ENCODE measurements at places on chromosomes 16 and 17.
A peak's percentile ranks its signal among the peaks of the same experiment; 100 is the strongest.

DNA sequence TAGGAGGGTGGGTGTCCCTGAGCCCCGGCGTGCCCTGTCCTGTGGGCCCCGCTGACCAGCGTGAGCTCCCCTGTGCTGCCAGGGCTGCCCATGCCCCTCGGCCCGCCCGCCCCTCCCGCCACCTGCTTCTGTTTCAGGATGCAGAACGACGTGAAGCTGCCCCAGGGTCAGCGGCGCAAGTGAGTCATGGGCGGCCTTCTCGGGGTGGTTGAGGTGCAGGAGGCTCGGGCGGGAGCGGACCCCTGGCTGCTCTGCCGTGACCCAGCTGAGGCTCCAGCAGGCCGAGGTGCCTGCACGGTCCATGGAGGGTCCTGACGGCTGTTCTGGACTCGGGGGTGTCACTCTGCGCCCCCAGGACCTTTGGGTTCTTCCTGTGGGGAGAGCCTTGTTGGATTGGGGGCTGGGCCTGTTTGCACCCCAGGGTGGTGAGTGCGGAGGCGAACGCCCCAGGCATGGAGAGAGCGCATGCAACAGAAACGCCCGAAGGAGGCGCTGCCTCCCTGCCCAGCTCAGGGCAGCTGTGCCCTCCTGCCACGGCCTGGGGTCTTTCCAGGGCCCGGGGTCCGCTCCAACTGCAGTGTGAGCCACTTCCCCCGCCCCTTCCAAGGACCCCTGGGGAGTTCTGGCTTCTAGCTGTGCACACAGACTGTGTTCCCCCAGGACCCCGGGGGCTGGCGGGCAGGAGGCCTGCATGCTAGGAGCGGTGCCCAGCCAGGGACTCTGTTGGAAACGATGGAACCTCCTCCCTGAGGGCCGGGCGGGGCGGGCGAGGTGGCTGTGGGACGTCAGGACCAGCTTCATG, 4.0 kb downstream of the SLC25A10 start:
- no peak for DNase-seq

DNA sequence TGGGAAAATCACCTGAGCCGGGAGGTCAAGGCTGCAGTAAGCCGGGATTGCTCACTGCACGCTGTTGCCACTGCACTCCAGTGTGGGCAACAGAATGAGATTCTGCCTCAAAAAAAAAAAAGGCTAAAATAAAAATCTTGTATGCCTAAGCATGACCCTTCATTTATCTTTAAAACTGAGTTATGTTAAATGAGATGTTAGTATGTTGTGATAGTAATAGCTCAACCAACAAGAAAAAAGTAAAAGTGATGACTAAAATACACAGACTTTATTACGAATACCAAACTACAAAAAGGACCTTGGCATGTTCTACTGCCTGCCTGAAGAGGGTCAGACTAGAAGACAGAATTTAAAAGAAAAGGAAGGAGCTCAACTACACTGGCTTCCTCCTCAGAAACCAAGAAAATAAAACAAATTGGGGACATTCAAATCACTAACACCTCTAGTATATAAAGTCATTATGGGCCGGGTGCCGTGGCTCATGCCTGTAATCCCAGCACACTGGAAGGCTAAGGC, 4.4 kb downstream of the SMURF2 start:
- no peak for DNase-seq

- DNase-seq, result peak; percentile 61
These were observed 22.3 kb downstream of the FOXN1 start for GRCh38 chr17:28528327-28529012.

- peak; percentile 41 for DNase-seq
These were observed 62.7 kb downstream of the HLF start for GRCh38 chr17:55327225-55328088.

DNA sequence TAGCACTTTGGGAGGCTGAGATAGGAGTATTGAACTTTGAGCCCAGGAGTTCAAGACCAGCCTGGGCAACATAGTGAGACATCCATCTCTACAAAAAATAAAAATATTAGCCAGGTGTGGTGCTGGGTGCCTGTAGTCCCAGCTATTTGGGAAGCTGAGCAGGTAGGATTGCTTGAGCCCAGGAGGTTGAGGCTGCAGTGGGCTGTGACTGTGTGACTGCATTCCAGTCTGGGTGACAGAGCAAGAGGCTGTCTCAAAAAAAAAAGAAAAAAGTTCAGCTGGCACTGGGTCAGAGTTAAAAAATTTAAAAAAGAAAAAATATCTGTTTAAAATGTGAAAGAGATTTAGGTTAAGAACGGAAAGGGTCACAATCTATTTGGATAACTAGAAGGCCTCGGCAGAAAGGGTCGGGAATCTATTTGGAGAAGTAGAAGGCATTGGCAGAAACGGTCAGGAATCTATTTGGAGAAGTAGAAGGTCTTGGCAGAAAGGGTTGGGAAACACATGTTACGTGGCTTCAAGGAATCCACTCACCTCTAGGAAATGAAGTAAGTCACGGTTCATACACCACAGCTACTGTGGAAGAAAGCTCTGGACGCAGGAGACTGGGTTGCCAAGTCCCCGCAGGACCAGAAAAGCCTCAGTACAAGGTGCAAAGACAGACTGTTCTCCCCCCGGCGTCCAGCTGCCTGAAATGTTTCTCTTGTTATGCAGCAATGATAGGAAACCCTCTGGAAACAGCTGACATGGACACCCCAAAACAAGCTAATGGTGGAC, 25.3 kb downstream of the LMF1 start:
- no peak for DNase-seq

DNA sequence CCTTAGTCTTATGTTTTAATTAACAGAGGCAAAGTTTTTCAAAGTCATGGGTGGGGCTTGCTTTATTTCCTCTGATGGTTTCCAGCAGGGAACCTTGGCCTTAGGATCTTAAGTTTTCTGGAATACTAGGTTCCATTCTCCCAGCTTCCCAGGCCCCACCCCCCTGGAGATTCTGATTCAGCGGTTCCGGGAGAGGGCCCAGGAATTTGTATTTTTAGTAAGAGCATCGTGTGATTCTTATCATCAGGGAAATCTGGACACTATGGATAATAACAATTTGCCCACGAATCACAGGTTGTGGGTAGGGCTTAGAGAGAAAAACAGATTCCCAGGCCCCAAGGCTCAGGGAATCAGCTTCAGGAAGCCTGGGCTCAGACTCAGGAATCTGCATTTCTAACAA, 263.6 kb downstream of the NTN1 start:
- DNase-seq, result no peak

- DNase-seq, result no peak
These were observed 222.7 kb upstream of the CIBAR2 start for GRCh38 chr16:85334718-85335583.

DNA sequence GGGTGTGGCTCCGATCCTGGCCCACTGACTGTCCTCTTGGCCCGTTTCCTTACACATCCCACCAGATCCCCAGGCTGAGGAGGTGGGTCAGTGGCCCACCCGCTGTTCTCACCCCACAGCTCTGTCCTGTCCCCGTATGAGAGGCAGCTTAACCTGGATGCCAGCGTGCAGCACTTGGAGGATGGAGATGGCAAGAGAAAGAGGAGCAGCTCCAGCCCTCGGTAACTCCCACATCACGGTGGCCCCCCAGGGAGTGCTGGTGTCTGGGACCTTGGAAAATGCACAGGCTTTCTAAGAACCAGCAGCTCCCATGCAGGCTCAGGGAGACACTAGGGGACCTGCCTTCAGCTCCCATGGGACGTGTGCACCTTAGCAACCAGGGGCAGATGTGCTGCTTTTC, 4.2 kb upstream of the LLGL2 start:
- no peak for DNase-seq

DNA sequence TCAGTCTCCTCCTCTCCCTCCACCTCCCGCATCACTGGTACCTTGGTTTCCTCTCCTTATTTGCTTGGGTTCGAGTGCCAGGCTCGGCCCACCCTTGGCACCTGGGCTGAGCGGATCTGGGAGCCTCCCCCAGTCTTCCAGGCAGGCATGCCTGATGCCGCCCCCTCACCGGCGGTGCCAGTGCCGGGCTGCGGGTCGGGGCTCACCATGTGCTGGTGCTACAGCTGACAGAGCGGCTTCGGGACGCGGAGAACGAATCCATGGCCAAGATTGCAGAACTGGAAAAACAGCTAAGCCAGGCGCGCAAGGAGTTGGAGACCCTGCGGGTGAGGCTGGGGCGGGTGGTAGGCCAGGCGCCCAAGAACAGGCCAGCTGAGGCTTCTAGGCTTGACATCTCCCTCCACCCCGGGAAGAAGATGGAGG, 19.2 kb downstream of the FMNL1 start:
- DNase-seq, result peak; percentile 27

DNA sequence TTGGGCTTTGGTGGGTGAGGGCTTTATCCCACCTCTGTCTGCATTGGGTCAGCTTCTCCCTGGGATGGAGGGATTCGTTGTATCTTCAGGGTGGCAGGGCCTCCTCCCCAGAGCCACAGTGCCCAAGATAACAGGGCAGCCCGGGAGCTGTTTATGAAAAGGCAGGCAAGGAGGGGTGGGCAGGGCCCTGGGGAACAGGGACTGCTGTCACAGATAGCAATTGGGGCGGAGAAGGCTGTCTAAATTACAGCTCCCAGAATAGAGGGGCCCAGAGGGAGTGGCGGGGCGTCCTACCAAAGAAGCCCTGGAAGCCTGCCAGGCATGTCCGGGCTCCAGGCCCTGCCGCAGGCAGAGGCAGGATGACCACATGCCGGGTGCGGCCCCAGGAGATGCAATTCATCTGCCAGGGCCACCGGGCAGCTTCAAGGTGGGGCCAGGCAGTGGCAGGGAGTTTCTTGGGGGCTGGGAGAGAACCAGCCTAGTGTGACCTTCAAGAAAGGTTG, 18.8 kb upstream of the PHOSPHO1 start:
- no peak for DNase-seq

DNA sequence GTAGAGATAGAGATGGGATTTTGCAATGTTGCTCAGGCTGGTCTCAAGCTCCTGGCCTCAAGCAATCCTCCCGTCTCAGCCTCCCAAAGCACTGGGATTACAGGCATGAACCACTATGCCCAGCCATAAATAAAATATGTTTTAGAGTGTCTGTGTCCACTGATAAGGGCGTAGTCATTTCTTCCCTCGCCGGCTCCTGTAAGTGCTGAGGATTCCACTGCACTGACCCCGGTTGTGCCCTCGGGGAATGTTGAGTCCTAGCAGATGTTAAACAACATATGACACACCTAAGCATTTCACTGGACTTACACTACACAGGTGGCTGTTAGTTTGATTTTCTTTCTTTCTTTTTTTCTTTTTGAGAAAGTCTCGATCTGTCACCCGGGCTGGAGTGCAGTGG, 5.6 kb upstream of the SHMT1 start:
- DNase-seq, result peak; percentile 70

- no peak for DNase-seq
These were observed 8.7 kb downstream of the CAMKK1 start for GRCh38 chr17:3884188-3884587.

- no peak for DNase-seq
These were observed 58.9 kb downstream of the CYTH1 start for GRCh38 chr17:78723001-78723796.

GRCh38 chr16:3045758-3046640, at the start of gene MMP25:
TSS of gene MMP25 (plus strand) at chr16:3046561. CDS start at chr16:3046918, 357 bp downstream.
- DNase-seq, result no peak

GRCh38 chr17:42928714-42929496, 28.3 kb downstream of the G6PC1 start:
- DNase-seq, result peak; percentile 73

DNA sequence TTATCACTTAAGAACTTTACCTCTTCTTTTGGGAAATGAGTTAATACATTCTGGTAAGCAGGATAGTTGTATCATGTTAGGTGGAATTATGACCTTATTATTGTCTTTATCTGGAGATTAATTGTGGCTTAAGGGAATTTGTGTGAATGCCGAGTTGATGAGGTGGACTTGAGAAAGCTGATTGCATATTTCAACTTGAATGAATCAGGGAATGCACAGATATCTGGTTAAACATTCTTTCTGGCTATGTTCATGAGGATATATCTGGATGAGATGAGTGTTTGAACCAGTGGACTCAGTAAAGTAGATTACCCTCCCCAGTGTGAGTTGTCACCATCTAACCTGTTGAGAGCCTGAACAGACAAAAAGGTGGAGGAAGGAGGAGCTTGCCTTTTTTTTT, 326.1 kb upstream of the GOT2 start:
- DNase-seq, result peak; percentile 45

GRCh38 chr17:42200706-42201457, 6.6 kb upstream of the GHDC start:
- no peak for DNase-seq

- no peak for DNase-seq
These were observed 18.1 kb upstream of the IRF8 start for GRCh38 chr16:85880861-85881260.

DNA sequence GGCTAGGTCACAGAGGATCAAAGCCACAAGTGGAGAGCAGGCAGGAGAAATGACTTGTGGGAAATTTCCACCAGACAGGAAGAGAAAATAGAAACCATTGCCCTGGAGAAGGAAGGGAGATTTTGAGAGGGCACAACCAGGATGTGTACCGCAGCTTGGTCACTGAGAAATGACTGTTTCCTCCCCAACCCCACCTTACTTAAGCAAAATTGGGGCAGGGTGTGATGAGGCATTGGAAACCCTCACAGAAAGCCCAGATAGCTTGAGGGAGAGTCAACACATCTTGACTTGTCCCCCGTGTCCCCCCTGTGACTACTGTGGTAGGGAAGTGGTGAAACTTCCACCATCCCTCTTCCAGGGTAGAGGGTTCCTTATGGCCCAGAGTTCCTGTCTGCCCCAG, 113.5 kb upstream of the FAM20A start:
- no peak for DNase-seq

- no peak for DNase-seq
These were observed 56.6 kb downstream of the ESRP2 start for GRCh38 chr16:68179196-68179795.

- no peak for DNase-seq
These were observed 4.4 kb downstream of the PSMC3IP start for GRCh38 chr17:42573095-42573494.

DNA sequence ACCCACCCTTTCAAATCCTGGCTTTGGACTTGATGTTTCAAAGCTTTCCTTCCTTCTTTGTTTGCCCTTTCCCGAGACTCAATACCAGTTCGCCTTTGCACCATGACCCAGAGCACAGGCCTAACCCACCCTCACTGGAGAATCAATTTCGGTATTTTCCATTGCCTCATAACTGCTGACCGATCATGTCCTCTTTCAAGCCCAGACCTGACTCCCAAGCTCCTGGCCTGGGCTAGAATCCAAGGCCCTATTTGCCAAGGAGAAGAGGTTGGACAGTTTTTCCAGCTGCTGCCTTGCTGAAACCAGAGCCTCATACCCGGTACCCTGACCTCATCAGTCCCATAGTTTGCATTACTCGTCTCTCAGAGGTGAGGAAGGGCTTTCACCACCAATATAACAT, 35.3 kb upstream of the HELZ start:
- peak; percentile 98 for DNase-seq

GRCh38 chr16:29809850-29810698, 1.9 kb upstream of the PRRT2 start:
- DNase-seq, result no peak

DNA sequence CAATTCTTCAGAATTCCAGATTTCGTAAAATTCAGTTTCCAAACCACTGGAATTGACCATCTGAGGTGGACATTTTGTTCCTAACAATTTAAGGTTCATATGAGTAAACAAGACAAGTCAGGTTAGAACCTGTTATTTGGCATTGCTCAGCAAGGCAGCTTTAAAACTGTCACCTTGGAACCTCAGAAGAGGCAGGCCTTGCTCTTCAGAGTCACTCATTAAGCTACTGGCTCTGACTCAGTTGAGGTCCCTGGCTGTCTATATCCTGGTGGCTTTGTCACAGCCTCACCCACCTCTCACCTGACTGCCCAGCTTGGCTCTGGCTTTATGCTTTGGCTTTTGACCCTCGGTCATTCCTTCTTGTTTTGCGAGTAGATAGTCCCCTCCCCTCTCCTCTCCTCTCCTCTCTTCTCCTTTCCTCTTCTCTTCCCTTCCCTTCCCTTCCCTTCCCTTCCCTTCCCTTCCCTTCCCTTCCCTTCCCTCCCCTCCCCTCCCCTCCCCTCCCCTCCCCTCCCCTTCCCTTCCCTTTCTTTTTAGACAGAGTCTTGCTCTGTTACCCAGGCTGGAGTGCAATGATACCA, 238.4 kb downstream of the SHISA9 start:
- DNase-seq, result peak; percentile 56

Data from epithelial cell of esophagus (primary cell).